ENCODE measurements at places on chromosomes 13 and 19. TPM values are rescaled to one million over a fixed set of nuclear protein-coding genes. Genes with fewer than 3 reads are reported as not detected.

GRCh38 chr13:78129823-78130222 is 211.2 kb upstream of the EDNRB start:
- no peak for DNase-seq

- DNase-seq, result no peak
Observed at GRCh38 chr19:3610745-3611717, 4.4 kb upstream of the TBXA2R start.

The RETN gene
- total RNA-seq, result not detected

GRCh38 chr19:8499048-8499833 is 3.2 kb downstream of the PRAM1 start:
- no peak for DNase-seq

The PARP4 gene
- total RNA-seq, result 109 TPM

The CYP4F22 gene
- not detected for total RNA-seq

DNA sequence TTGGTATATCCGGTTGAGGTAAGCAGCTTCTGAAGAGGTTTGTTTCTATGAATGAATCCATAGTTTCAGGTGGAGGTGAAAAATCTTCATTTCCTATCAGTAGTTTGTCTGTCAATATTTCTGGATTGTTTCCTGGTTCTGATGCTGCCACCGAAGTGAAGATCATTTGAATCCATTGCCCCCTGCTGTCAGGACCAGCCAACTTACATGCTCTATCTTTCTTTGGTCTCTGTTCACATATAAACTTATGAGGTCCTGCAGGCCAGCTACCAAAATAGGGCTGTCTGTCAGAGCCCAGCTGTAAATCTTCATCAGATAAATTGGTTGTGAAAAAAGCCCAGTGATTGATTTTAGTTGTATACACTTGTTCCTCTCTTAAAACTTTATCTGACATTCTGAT is 15.2 kb upstream of the N4BP2L1 start:
- no peak for DNase-seq
